ENCODE measurements at places on chromosomes 1 and 21. TPM values are rescaled to one million over a fixed set of nuclear protein-coding genes. Genes with fewer than 3 reads are reported as not detected.

Gene ABCA4
- not detected for total RNA-seq

Gene GPR52
- 15.6 TPM for total RNA-seq

Gene USF1
- total RNA-seq: 192 TPM

Gene CREB3L4
- 19.9 TPM for total RNA-seq

GRCh38 chr1:203055161-203055799 is 29.0 kb downstream of the PPFIA4 start:
- DNase-seq: no peak

- DNase-seq: no peak
Observed at GRCh38 chr21:37032293-37032692, 25.8 kb downstream of the RIPPLY3 start.

DNA sequence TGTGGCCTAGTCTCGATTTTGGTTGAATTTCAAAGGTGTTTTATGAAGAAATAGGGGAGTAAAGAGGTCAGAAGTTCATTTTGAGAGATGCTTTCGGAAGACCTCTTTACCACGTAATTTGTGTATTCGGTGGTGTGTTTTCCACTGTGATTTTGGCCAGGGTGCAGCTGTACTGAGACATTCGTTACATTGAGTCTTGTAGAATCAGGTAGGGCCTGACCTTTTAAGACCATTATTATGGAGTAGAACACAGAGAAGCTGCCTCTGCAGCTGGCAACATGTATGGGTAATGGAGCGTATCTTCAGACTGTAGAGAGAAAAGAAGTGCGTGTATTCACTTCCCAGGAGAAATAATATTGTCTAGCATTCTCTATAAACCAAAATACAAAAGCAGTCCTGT is 326.5 kb downstream of the PDE4B start:
- DNase-seq: no peak

GRCh38 chr1:246959944-246960693 is 28.4 kb upstream of the AHCTF1 start:
- DNase-seq: peak; percentile 65

GRCh38 chr1:78088486-78088885 is 42.7 kb downstream of the GIPC2 start:
- DNase-seq: no peak

DNA sequence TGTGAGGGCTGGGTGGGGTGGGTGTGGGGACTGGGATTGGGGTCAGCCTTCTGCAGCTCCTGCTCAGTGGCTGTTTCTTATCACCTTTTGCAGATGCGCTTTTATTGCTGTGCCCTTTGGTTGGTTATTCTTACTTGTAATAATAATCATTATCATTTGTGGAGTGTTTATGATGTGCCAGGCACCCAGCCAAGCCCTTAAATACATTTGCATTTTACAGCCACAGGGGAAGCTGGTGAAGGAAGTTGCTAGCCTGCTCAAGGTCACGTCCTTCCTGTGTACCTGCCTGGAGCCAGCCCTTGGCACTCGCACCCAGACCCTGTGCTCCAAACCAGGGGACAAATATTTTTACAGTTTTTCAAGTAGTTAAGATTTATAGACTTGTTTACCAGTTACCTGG is 144.0 kb downstream of the PGBD5 start:
- DNase-seq: peak; percentile 50

GRCh38 chr1:4464478-4464877 is 189.9 kb upstream of the AJAP1 start:
- no peak for DNase-seq

- DNase-seq: no peak
Observed at GRCh38 chr1:109240158-109241152, 8.9 kb upstream of the CELSR2 start.

- no peak for DNase-seq
Observed at GRCh38 chr1:40469327-40469726, 7.8 kb upstream of the ZFP69 start.

GRCh38 chr1:174712541-174712940 is 264.8 kb downstream of the GPR52 start:
- DNase-seq: no peak

Measured in B cell (primary cell).